ENCODE measurements at places on chromosomes 13 and 19.
A peak's percentile ranks its signal among the peaks of the same experiment; 100 is the strongest.

- no peak for DNase-seq
Observed at GRCh38 chr13:47175172-47175866, 278.5 kb upstream of the HTR2A start.

DNA sequence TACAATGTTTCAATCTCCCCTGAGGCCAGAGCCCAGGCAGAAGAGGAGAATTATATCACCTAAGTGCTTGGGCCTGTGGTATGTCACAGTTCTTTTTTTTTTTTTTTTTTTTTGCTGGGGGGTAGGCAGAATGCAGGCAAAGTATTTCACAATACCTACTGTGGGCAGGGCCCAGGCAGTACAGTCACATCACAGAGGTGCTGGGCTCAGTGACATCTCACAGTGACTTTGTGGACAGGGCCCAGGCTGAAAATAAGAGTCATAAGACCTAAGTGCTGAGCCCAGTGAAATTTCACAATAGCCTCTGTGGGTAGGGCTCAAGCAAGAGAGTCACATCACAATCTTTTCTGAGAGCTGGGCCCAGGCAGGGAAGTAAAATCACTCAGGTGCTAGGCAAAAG is 15.9 kb upstream of the ZNF208 start:
- no peak for DNase-seq

- no peak for DNase-seq
Observed at GRCh38 chr19:11269408-11269807, 7.1 kb upstream of the DOCK6 start.

DNA sequence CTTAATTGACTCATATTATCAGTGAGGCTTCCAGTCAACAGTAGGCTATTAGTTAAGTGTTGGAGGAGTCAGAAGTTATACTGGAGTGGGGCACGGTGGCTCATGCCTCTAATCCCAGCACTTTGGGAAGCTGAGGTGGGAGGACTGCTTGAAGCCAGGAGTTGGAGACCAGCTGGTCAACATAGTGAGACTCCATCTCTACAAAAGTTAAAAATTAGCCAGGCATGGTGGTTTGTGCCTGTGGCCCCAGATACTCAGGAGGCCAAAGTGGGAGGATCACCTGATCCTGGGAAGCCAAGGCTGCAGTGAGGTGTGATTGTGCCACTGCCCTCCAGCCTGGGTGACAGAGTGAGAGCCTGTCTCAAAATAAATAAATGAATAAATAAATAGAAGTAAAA is 53.2 kb downstream of the COMP start:
- DNase-seq: no peak

DNA sequence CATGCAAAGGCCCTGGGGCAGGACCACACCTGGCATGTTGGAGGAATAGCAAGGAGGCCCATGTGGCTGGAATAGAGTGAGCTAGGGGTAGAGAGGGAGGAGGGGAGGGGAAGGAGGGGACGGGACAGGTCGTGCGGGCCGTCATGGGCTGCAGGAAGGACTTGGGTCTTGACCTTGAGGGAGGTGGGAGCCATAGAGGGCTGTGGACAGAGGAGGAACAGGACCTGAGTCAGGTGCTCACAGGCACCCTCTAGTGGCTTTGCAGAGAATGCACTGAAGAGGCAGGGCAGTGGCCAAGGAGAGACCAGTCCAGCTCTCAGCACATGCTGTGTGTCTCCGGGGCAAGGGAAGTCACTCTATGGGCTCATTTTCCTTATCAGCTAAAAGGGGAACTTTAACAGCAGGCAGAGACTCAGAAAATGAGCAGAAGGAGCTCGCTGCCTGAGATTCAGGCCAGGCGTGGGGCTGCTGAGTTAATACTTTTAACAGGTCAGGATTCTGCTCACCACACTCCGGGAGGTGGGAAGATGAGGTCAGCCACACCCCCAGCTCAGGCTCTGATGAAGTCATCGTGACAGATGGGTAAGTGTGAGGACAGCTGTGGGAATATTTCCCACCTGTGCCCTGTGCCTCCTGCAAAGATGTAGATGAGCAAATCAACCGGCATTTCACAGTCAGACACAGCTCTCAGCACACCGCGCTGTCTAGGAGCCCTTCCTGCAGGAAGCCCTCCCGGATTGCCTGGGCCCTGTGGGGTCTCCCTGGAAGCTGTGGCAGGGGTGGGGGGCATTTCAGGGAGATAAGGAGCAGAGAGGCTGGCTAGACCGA is 6.0 kb upstream of the TNFAIP8L1 start:
- peak; percentile 77 for DNase-seq

DNA sequence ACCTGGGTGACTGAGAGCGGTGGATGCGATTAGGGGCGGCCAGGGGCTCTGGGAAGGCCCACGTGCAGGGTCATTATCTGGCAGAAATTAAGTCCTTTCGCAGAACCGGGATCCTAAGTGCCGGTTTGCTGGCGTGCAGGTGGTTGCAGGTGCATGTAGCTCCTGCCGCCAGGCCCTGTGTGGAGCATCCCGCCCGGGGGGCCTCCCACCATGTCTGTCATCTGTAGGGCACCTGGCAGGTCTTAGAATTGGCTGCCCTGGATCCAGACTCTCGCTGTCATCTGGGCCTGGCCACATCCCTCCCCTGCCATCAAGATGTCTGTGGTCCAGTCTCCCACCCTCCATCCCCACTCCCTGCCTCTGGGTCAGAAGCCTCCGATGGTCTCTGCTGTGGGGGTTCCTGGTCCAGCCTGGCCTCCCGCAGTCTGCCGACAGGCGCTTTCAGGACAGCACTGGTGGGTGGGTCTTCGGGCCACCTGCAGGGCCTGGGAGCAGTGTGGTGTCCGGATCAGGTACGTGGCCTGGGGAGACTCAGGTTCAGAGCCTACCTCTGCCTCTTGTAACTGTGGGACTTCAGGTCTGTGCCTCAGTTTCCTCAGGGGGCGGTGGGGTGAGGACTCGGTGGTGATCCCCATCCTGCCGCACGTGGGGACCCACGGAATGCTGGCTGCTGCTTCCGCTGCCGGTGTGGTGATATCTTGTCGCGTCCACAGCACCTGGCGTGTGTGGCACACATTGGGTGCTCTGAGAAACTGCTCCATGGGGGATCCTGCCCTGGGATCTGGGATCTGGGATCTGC is 5.4 kb downstream of the GNA11 start:
- no peak for DNase-seq

DNA sequence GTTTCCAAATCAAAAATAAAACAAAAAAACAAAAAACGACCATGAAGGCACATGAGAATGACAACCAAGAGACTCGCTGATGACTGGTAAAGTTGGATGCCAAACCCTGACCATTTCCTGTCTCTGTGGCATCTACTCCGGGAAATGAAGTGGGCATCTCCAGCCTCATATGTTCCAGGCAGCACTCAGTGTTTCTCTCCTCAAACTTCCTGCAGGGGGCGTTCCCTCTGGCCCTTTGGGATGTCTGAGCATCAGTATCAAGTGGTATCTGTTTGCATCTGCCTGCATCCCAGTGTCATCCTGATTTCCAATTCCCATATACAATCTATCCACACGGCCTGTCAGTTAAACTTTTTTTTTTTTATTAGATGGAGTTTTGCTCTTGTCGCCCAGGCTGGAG is 9.8 kb upstream of the SIGLEC12 start:
- DNase-seq: no peak

GRCh38 chr13:21202767-21203531 is 26.5 kb downstream of the MRPL57 start:
- no peak for DNase-seq

- DNase-seq: no peak
Observed at GRCh38 chr19:30360376-30361106, 11.6 kb upstream of the ZNF536 start.

DNA sequence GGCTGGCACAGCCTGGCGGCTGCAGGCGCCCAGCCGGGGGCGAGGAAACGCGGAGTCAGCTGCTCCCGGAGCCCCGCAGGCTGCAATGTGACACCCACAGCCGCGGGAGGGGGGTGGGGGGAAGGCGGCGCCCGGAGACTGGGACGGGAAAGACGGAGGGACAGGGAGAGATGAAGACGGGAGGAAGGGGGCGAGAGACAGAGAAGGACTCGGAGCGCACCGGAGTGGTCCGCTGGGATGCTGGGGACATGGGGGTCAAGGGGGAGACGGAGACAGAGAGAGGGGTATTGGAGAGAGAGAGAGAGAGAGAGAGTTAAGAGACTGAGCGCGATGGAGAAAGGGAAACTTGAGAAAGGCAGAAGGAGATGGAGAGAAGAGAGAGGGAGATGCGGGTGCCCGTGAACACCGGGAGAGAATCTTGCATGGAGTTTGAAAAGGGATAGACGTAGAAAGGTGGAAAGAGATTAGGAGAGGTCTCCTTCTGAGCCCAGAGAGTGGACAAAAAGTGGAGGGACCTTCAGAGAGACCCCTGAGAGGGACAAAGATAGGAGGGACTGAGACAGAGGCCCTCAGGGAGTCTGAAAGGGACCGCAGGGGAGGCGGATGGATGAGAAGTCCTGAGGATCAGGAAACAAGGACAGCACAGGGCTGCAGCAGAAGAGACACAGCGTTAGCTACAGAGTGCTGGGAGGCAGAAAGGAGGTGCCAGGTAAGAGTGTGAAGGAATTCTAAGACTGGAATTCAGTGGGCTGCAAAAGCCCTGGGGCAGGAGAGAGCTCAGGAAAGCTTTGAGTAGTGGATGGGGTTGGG is 1.0 kb downstream of the SCN1B start:
- DNase-seq: no peak

DNA sequence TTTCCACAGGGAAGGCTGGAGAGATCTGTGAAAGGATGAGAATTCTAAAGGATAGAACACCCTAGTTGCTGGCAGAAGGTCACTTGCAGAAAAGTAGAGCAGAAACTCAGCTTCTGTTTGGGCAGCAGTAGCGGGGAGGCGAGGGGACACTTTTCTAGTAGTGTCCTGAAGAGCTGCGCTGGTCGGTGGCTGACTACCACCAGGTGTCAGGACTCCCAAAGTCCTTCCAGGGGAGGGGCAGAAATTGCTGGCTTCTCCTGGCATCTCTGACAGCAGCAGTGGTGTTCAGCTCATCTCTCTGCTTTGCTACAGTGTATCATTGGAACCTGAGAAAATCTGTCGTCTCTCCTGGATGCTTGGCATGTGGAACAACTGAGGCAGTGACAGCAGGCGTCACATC is 120.9 kb downstream of the ZDHHC20 start:
- no peak for DNase-seq

GRCh38 chr19:55594996-55595545 is 4.2 kb downstream of the FIZ1 start:
- no peak for DNase-seq

DNA sequence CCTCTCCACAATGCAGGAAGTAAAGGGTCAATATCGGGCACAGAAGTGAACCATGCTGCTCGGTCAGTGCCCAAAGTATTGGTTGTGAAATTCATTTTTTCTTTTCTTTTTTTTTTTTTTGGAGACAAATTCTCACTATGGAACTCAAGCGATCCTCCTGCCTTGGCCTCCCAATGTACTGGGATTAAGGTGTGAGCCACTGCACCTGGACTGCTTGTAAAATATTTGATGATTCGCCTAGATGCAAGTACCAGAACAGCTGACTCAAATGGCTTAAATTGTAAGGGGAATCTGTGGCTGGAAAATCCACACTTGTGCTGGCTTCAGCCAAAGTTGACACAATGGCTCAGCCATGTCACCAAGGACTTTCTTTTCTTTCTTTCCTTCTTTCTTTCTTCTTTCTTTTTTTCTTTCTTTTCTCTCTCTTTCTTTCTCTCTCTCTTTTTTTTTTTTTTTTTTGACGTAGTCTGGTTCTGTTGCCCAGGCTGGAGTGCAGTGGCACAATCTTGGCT is 43.7 kb downstream of the NUMBL start:
- DNase-seq: peak; percentile 9

DNA sequence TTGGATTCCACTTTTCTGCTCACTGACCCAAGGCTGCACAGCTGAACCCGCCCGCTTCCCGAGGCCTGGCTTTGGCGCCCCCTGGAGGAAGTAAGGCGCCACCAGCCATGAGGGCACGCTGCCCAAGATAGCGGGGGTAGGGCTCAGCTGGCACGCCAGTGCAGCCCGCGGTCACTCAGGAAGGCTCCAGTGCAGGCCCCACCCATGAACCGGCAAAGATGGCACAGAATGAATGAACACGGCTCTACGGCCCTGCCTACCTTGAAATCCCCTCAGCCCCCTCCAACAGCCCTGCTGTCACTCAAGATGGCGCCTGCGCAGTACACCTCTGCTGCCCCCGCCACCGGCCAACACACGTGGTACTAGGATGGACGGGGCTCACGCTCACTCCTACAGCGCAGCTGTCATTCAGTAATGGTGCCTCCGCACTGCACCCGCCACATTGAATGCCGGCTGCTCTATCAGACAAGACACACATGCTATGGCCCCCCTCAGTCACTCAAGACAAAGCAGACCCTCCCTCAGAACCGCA is 3.0 kb downstream of the PEG3 start:
- peak; percentile 71 for DNase-seq

GRCh38 chr19:16326401-16327168 is 2.0 kb downstream of the KLF2 start:
- peak; percentile 63 for DNase-seq

GRCh38 chr13:83223546-83223945 is 658.7 kb downstream of the SLITRK1 start:
- no peak for DNase-seq

DNA sequence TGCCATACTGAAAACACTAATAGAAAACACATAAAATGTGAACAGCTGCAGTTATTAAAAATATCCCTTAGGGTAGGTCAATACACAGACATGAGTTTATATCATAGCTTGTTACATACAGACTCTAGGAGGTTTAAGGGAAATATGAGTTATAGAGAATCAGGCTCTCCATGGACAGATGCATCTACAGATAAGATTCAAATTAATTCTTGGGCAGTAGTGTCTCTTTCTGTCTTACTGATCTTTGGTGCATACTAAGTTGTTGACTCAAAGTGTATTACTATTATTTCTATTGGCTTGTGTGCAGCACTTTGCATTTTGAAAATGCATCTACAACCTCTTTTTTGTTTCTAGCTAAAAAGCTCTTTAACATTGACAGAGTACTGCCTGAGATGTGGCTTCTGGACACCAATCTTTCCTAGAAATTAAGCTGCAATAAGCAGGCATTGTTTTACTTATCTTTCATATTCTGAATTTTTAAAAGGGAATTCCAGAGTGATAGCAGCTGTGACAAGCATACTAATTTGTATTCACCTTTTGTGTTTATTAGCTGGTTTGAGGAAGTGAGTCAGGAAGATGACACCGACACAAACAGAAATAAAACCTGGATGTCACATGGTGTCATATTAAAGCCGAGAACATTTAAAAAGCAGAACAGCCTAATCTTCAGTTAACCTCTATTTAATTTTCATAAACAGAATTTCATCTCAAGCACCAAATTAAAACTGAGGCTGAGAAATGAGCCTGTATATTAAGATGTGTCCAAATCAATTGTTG is 399.0 kb downstream of the PCDH9 start:
- no peak for DNase-seq

All from lower lobe of right lung (tissue), 2 donors.